ENCODE measurements at places on chromosomes 6 and 20. TPM values are rescaled to one million over a fixed set of nuclear protein-coding genes. Genes with fewer than 3 reads are reported as not detected.

ADGB gene
- not detected for total RNA-seq

SEC63 gene
- total RNA-seq = 157 TPM

GSTA2 gene
- total RNA-seq = 0.50 TPM

CD93 gene
- total RNA-seq = not detected

FAM184A gene
- not detected for total RNA-seq

PARD6B gene
- total RNA-seq = 5.6 TPM

ULBP2 gene
- total RNA-seq = 14.5 TPM

SLC4A11 gene
- total RNA-seq = 10.0 TPM

PPP1R3G gene
- total RNA-seq = 0.67 TPM

MOCS1 gene
- 5.2 TPM for total RNA-seq

SIGLEC1 gene
- not detected for total RNA-seq

TGM2 gene
- total RNA-seq = 53.4 TPM

GABRR1 gene
- total RNA-seq = not detected

Data from mammary epithelial cell (primary cell).